ENCODE measurements at places on chromosomes 3 and 15.

DNA sequence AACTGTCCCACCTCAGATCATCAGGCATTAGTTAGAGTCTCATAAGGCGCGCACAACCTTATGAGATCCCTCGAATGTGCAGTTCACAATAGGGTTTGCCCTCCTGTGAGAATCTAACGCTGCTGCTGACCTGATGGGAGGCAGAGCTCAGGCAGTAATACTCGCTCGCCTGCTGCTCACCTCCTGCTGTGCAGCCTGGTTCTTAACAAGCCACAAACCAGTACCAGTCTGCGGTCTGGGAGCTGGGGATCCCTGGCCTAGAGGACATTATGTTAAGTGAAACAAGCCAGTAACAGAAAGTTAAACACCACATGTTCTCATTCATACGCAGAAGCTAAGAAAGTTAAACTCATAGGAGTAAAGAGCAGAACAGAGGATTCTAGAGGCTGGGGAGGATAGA lies 47.0 kb downstream of the MAP3K13 start:
- no peak for DNase-seq

- DNase-seq = no peak
These were observed 37.1 kb downstream of the EIF4E3 start for GRCh38 chr3:71688121-71688520.

DNA sequence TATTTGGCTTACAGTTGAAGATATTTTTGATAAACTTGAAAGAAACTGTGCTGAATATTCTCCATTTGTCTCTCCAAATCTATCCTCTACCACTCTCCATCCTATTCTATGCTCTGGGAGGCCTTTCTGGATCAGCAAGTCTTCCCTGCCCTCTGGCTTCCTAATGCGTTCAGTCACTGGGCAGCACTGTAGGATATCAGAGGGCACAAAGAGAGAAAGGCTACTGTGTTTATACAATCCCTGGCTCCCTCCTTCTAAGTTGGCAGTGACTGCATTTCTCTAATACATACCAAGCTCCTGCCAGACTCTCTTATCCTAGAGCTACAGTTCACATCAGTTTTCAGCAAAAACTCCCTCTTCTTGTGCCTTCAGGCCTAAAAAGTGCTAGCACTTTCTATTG lies 102.1 kb upstream of the FHIT start:
- DNase-seq = no peak

DNA sequence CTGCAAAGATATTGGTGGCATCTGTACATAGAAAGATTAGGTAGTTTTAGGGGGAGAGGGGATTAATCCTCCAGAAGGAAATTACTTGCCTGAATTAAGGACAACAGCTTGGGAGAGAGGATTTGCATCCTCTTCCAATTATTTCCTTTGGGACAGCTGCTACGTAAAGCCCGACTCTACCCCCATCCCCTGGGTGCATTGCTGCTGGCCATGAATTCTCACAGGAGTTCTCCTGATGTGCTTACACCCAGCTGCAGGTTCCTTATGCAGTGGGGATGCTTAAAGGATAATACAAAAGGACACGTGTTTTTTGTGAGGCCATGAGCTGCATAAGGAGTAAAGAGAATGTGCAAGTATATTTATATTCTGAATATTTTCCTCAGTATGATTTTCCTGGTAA lies 132.3 kb downstream of the VPS8 start:
- no peak for DNase-seq

GRCh38 chr3:116254541-116254940 lies 190.7 kb downstream of the LSAMP start:
- no peak for DNase-seq

- DNase-seq = no peak
These were observed 3.9 kb downstream of the CIAO2A start for GRCh38 chr15:64089543-64090280.

- DNase-seq = no peak
These were observed 49.0 kb downstream of the DUT start for GRCh38 chr15:48380198-48380597.

- no peak for DNase-seq
These were observed 84.6 kb upstream of the DCBLD2 start for GRCh38 chr3:98986073-98986472.

Data from Panc1 (cell line).